IMR-90 (cell line): ENCODE measurements at places on chromosomes 16 and 17. TPM values are rescaled to one million over a fixed set of nuclear protein-coding genes. Genes with fewer than 3 reads are reported as not detected.

The ACSF3 gene
- 9.5 and 10.6 TPM in 2 replicates for total RNA-seq

The KRT9 gene
- total RNA-seq: not detected in 2 replicates

The TEX14 gene
- not detected in 2 replicates for total RNA-seq

The NPTX1 gene
- total RNA-seq: 20.8 and 23.3 TPM in 2 replicates

GRCh38 chr17:7824021-7824924 lies 9.7 kb upstream of the KDM6B start:
- DNase-seq: no peak

GRCh38 chr16:85902366-85903155 lies 3.6 kb downstream of the IRF8 start:
- DNase-seq: no peak

DNA sequence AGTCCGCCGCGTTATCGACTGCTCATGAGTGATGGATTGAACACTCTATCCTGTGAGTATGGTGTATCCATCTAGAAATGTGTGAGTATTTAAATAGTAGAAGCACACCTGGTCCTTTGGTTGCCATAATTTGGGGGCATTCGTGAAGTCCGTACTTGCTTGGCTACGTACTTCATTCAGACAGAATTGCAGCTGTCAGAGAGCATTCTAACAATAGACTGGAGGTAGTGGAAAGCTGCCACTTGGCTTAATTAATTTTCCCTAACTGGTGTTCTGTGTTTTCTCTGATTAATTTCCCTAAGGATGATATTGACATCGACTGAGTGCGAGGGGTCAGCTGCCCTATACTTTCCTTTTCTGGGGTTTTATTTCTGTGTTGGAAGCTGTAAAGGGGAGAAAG lies 14.1 kb downstream of the RPA1 start:
- DNase-seq: no peak
